ENCODE measurements at places on chromosomes 12 and 14.

GRCh38 chr12:103011974-103012763 is 54.7 kb downstream of the ASCL1 start:
- no peak for DNase-seq

- peak; percentile 30 for DNase-seq
These were observed 64.5 kb downstream of the NIN start for GRCh38 chr14:50766338-50766886.

DNA sequence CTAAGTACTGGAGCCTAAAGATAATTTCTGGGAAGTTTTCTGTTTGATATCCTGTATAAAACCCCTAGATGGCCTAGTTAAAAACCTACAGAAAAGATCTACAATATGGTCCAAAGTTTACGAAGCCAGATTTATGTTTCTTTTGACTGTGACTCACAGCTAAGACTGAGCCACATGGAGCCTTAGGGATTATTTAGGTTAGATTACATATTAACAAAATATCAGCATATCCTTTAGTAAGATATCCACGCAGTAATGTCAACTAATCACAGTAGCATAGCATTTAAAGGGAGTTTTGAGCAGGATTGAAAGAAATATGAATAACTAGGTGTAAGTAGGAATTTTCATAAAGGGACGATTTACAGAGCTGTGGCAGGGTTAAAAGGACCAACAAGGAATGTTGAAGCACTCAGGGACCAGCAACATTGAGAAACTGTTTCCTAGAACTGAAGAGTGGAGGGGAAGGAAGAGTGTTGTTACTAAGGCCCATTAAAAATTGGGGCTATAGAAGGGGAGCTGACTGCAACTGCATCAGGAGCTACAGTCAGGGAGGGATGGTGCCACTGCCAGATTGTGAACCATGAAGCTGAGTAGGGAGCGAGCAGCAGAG is 155.5 kb downstream of the DACT1 start:
- no peak for DNase-seq

GRCh38 chr12:106138357-106138632 is 459 bp downstream of the NUAK1 start:
- peak; percentile 23 for DNase-seq

DNA sequence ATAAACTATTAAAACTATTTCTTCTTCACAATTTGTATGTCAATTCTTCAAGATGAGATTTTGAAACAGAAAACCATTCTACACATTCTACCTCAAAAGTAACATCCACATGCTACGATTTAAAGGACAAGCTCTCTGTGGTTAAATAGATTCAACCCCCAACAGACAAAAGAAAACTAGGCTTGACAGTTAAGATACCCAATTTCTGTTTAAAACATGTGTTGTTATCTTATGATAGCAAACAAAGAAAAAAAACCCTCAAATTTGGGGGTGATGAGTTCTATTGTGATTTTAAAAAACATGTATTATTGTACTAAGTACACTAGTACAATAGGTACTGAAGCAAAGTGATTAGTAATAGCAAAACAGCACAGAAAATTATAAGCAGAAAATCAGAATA is 33.8 kb downstream of the ATF7 start:
- no peak for DNase-seq

DNA sequence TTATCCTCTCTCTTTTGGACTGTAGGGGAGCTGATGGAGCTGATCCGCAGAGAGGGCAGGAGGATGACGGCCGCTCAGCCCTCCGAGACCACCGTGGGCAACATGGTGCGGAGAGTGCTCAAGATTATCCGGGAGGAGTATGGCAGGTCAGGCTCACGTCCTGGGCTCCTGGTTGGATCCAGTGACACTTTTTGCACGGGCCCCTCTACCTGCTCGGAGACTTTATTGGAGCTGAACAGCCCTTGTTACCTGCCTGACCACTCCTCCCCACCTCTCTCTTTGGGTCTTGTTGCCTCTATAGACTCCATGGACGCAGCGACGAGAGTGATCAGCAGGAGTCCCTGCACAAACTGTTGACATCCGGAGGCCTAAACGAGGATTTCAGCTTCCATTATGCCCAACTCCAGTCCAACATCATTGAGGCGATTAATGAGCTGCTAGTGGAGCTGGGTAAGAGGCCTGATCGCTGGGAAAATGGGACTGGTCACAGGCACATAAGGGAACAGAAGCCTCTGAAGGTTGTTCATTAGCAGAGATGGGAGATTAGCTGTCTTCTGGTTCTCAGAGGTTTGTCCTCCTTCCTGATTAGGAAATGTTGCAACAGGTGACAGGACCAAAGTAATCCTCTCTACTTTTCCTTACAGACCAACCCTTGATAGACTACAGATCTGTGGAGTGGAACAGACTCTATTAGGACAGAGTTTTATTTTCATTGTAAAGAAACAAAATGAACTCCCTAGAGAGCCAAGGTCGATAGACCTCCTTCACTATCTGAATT is 718 bp downstream of the EIF2B2 start:
- DNase-seq, result no peak

DNA sequence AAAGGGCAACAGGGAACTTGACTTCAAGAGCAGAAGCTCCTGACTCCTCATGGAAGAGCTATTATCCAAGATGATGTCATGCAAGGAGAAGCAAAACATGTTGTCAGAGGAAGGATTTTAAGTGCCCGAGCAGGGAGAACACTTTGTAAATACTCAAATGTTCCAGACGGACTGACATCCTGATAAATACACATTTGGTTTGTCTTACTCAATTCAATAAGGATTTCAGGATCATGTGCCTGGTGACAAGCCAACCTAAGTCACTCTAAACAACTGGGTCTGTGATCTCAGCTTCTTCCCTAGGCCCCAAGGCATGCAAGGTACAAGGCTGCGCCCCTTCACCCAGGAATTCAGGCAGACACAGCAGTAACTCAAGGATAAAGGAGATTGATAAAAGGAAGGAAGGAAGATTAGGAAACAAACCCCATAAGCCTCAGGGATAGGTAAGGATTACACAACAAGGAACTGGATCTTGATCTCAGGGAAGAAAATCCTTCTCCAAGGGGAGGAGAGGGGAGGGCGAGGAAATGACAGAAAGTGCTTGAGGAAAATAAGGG is 26.8 kb upstream of the CEBPE start:
- DNase-seq, result no peak

- DNase-seq, result peak; percentile 75
These were observed 1.2 kb upstream of the SCAF11 start for GRCh38 chr12:45991284-45992249.

- DNase-seq, result no peak
These were observed 18.1 kb downstream of the DYRK2 start for GRCh38 chr12:67666605-67667004.

DNA sequence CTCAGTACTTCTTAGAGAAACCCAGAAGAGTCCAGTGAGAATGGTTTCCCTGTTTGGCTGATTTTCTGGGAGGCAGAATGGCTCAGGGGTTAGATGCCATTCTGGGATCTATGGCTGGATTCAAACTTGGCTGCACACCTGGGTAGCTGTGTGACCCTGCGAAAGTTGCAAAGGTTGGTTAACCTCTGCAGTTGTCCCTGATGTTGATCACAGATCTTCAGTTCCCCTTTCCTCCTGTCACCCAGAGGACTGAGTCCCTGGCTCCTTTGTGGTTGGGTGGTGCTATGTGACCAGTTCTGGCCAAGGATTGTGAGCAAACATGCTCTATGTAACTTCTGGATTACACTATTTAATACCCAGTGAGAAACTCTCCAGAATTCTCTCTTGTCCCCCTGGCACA is 418.0 kb downstream of the RGS6 start:
- DNase-seq, result no peak

- DNase-seq, result peak; percentile 28
These were observed 38.4 kb upstream of the MANSC4 start for GRCh38 chr12:27818401-27818918.

- DNase-seq, result no peak
These were observed 251.5 kb upstream of the DCN start for GRCh38 chr12:91434081-91434480.

GRCh38 chr12:52555577-52555976 is 2.6 kb upstream of the KRT71 start:
- no peak for DNase-seq

- DNase-seq, result no peak
These were observed 316.8 kb downstream of the SNAPC1 start for GRCh38 chr14:62079038-62079437.

DNA sequence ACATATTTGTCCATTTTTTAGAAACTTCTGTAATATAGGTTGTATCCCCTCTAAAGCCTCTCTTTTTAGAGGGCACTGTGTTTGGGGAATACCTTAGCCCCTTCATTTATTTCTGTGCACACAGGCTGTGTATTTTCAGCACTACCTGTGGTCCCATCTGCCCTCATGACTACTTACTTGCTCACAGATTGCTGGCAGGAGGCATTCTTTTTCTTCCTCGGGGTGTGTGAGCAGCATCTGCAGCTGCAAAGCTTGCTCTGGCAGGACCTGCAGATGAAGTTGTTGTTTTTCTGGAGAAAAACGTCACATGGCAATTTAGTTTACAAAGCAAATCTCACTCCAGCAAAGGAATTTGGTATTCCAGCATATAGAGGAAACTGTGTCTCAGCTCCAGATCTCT is 24.3 kb downstream of the ANG start:
- DNase-seq, result no peak

GRCh38 chr12:33156042-33156441 is 259.5 kb upstream of the PKP2 start:
- DNase-seq, result no peak

DNA sequence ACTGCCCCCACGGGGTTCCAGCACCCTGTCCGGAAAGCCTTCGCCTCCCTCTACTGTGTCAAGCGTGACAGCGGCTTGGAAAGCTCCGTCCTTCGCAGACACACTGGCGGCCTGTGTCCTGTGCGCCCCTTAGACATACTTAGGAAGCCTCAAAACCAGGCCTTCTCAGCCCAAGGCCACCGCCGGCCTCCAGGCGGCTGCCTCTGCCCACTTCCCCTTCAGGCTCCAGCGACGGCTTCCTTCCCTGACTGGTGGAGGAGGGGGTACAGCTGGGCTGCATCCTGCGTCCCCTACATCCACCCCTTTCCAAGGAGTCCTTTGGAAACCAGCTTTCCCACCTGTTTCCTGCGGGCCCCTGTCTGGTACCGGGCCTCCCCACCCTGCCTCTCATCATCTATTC is 2.5 kb upstream of the CACNA2D4 start:
- DNase-seq, result no peak

GRCh38 chr12:63294327-63294632 is 143.3 kb upstream of the AVPR1A start:
- peak; percentile 22 for DNase-seq

- DNase-seq, result no peak
These were observed 599 bp upstream of the CPSF6 start for GRCh38 chr12:69238589-69239351.

- no peak for DNase-seq
These were observed 51.3 kb downstream of the STX2 start for GRCh38 chr12:130787445-130788410.

DNA sequence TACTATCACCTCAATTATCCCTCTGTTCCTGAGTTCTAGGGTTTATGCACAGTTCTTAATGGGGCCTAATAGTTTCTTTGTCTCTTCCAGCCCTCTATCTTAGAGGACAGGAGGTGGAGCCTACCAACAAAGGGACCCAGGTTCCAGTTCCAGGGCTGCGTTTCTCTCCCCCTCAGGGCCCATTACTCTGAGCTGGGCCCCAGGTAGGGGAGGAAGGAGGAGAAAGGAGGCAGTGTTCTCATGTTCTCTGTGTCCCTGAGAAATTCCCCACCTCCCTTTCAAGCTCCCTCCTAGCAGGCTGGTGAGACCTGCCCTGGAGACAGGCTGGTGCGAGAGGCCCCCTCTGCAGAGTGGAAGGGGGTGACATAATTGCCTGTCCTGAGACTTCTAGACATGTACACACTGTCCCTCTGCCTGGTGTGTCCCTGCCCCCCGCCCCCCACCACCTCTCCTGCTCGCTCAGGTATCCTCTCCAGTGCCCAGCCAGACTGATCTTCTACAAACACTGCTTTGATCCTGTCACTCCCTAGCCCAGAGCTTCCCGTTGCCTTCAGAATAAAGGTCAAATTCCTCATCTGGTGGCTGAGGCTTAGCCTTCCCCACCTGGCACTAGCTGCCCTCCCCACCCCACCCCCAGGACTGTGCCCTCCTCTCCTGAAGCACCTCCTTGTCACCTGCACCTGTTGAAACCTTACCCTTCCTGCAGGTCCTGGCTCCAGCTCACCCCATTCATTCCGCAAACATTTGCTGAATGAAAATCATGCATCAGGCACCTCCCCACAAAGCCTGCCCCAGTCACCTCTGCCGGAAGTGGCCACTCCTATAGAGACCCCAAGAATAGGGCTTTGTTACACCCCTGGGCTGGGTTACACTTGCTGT is 21.1 kb upstream of the KRT8 start:
- DNase-seq, result peak; percentile 81

DNA sequence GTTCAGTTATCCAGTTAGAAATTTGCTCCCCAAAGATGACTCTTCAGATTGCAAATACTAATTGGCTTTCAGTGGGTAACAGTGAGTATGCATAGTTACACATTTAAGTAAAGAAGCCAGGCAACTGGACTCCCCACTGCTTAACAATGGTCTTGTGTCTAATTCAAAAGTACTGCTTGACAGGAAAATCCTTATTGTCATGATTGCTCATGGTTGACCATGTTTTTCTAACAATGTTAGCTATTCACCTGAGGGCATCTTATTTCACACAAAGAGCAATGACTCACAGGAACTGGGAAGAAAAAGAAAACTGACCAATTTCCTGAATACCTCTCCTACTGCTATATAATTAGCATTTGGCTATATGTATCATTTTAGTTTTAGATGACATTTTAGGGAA is 33.7 kb upstream of the ALG10B start:
- DNase-seq, result no peak

DNA sequence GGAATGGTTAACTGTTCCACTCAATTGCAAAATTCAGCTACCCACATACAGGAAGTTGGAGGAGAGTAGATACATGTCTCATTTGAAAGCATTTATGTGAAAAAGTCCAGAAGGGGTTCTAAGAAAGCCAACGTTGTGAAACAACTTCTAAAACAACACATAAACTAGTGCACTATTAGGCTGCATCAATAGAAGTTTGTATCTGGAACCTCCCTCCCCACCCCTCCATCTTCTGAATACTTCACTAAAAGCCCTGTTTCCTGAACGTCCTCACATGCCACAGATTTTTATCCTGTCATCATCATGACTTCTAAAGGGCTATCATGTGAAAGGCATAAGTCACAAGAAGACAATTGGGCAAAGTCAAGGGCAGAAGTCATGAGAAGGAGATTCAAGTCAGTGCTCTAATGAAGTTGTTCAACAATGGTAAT is 5.5 kb downstream of the KRT79 start:
- no peak for DNase-seq

DNA sequence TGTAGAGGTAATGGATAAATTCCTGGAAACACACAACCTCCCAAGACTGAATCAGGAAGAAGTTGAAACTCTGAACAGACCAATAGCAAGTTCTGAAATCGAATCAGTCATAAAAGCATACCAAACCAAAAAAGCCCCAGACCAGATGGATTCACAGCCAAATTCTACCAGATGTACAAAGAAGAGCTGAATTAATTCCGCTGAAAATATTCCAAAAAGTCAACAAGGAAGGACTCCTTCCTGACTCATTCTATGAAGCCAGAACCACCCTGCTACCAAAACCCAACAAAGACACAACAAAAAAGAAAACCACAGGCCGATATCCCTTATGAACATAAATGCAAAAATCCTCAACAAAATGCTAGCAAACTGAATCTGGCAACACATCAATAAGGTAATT is 81.5 kb downstream of the SLC38A4 start:
- no peak for DNase-seq

- no peak for DNase-seq
These were observed 16.3 kb downstream of the TESPA1 start for GRCh38 chr12:54968181-54968730.

- peak; percentile 43 for DNase-seq
These were observed 5.8 kb downstream of the CCNB1IP1 start for GRCh38 chr14:20327005-20327869.

GRCh38 chr12:17588968-17589367 is 501.0 kb downstream of the RERGL start:
- DNase-seq, result peak; percentile 42
